ENCODE measurements at places on chromosomes 11 and 22.

- no peak for DNase-seq
These were observed 181.2 kb downstream of the CSNK2A3 start for GRCh38 chr11:11171854-11172253.

DNA sequence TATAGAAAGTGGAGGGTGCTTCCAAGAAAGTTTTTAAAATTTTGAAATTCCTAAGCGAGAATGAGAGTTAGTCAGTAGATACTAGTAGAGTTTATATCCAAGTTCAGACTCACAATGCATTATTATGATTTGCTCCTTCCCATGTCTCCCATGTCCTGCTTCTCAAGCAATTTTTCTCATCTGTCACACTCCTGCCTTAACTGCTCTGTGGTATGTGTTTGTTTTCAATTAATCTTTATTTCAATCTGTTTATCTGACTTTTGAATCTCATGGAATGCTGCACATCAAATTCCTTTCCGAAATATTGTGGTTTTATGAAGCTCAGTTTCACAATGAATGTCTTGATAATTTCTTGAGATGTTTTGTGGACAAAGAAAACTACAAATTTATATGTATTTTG is 18.1 kb downstream of the THY1 start:
- DNase-seq, result no peak

GRCh38 chr11:10044618-10045017 is 249.4 kb downstream of the SBF2 start:
- no peak for DNase-seq

- DNase-seq, result no peak
These were observed 17.5 kb downstream of the CASP5 start for GRCh38 chr11:105005451-105005845.

- no peak for DNase-seq
These were observed 21.4 kb upstream of the ACRV1 start for GRCh38 chr11:125701858-125702621.

GRCh38 chr22:31881200-31881599 is 63.1 kb upstream of the YWHAH start:
- no peak for DNase-seq

DNA sequence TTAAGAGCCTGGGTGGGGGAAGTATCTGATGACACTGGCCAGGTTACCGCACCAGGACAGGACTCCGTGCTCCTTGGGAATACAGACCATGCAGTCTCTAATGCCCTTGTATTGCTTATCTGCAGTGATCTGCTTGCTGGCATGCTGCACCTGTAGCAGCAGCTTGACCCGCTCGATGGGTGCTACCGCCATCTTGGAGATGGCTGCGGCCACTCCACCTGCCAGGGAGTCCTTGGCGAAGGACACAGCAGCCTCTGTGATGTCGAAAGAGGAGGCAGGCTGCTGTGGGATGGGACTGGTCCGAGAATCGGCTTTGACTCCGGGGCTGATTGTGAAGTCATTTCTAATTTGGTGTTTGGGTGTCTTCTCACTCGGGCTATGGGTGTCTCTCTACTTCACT is 3.1 kb downstream of the WBP2NL start:
- no peak for DNase-seq

DNA sequence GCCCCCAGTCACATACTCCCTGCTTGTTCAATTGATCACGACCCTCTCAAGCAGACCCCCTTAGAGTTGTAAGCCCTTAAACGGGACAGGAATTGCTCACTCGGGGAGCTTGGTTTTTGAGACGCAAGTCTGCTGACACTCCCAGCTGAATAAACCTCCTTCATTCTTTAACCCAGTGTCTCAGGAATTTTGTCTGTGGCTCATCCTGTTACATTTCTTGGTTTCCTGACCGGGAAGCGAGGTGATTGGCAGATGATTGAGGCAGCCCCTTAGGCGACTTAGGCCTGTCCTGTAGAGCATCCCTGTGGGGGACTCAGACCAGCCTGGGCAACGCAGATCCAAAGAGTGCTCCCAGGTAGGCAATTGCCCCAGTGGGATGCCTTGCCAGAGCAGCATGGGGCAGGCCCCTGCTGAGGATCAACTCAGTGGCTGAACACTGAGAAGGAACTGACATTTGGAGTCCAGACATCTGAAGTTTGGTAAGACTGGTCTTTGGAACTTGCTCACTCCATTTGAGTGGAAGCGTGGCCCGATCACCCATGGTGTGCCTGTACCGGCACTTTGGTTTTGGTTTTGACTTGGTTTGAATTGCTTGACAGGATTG is 51.5 kb downstream of the NEU3 start:
- no peak for DNase-seq

DNA sequence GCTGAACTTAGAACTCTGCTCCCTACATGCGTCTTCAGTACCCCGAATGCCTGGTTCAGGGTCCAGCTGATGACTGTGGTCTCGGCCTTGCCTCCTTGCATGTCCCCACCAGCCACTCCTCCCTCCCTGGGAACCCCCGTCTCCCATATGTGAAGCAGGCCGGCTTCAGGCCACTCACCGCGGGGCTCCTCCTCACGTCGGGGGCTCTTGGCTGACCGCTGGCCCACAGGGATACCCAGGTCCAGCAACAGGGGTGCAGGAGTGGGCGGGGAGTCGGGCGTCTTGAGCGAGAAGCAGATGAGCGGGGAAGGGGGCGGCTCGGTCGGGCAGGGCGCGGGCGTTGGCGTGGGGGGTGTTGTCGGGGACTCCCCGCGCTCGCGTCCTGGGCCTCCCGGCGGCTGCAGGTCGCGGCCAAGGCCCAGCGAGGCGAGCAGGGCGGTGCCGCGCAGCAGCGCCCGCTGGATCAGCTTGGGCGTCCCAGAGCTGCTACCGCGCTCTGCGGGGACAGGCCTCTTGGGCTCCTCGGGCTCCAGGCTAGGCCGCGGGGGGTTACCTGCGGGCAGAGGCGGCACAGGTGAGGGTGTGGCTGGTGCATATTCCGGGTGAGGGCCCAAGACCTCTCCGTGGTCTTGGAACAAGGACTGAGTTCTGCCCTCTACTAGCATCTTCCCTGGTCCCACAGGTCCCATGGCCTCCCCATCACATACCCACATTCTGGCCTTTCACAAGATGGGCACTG is 3.8 kb upstream of the KCNK7 start:
- DNase-seq, result no peak

GRCh38 chr22:42000466-42000865 is 1.9 kb downstream of the WBP2NL start:
- DNase-seq, result no peak

- no peak for DNase-seq
These were observed 12.8 kb downstream of the CTSC start for GRCh38 chr11:88324562-88325345.

DNA sequence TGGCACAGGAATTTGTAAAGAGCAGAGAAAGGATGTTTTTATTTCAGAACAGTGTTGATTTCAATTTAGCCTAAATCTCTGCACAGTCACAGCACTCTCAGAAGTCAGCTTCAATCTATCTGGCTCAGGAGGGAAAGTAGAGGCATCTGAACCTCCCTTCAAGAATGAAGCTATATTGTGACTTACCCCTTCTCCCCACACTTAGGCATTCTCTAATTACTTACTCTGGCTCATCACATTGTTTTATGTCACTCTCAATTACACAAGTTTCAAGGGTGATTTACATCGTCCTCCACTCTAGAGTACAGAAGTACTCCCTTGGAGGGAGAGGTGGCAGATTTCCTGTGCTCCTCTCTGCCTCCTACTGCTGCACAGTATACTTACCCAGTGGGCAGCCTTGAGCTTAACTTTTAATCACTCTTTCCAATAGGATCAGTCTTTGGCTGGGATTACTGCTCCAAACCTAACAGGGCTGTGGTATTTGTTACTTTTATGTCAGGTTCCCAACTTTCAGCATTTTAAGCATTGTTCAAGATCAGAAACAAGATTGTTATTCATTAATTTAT is 211.4 kb downstream of the AASDHPPT start:
- DNase-seq, result no peak

DNA sequence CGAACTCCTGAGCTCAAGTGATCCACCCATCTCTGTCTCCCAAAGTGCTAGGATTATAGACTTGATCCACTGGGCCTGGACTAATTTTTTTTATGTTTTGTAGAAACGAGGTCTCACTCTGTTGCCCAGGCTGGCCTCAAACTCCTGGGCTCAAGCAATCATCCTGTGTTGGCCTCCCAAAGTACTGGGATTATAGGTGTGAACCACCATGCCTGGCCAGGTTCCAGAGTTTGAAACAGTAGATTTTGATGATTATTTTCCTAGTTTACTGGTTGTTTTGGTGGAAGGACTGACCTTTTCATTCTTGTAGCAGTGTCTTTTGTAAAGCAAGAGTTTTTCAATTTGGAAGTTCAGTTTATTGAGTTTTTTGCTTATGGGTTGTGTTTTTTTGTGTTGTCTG is 15.0 kb downstream of the CABIN1 start:
- no peak for DNase-seq

- DNase-seq, result no peak
These were observed 27.2 kb upstream of the PARVB start for GRCh38 chr22:43996981-43997265.

DNA sequence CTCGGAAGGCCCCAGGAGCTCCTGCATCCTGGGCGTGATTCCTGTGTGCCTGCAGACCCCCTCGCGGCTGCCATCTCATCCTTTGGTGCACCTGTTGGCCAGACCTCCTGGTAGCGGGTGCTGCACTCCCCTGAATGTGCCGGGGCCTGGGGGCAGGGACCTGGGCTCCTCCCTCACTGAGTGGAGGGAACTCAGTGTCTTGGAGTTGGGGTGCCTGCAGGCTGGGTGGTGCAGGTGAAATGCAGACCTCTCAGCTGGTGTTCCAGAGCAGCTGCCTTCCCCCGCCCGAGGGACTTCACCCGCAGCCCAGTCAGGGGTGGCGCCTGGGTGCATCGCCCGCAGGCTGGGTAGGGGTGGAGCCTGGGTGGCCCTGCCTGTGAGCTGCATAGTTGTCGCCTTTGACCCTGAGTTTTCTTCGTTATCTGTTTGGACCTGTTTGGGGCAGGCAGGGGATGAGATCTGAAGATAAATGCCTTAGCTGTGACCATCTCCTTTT is 31.4 kb downstream of the LRP5 start:
- no peak for DNase-seq

- DNase-seq, result no peak
These were observed 91.6 kb upstream of the SLC22A12 start for GRCh38 chr11:64499261-64500004.

DNA sequence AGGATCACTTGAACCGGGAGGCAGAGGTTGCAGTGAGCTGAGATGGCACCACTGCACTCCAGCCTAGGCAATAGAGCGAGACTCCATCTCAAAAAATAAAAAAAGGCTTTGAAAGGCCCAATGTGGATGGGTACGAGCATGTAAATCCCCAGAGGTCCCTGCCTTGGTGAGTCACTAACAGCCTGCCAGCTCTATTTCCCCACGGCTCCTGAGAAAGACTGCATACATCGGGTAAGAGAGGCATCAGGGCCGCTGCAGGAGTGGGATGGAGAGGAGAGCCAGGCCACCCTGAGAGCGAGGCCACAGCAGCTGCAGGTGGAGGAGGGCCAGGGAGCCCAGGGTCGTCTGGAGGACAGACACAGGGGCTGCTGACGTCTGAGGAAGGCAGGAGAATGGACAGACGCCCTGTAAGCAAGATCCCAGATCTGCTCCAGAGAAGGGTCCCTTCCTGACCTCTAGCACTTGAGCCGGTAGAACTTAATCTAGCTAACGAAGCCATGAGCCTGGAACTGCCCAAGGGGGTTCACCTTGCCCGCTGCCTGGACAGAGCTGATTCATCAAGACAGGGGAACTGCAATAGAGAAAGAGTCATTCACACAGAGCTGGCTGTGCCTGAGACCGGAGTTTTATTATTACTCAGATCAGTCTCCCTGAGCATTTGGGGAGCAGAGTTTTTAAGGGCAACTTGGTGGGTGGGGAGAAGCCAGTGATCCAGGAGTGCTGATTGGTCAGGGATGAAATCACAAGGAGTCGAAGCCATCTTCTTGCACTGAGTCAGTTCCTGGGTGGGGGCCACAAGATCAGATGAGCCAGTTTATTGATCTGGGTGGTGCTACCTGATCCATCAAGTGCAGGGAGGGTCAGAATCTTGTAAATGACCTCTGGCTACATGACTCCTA is 5.1 kb upstream of the KRTAP5-9 start:
- DNase-seq, result no peak

GRCh38 chr22:29948385-29948769 is 65.4 kb downstream of the MTMR3 start:
- no peak for DNase-seq

DNA sequence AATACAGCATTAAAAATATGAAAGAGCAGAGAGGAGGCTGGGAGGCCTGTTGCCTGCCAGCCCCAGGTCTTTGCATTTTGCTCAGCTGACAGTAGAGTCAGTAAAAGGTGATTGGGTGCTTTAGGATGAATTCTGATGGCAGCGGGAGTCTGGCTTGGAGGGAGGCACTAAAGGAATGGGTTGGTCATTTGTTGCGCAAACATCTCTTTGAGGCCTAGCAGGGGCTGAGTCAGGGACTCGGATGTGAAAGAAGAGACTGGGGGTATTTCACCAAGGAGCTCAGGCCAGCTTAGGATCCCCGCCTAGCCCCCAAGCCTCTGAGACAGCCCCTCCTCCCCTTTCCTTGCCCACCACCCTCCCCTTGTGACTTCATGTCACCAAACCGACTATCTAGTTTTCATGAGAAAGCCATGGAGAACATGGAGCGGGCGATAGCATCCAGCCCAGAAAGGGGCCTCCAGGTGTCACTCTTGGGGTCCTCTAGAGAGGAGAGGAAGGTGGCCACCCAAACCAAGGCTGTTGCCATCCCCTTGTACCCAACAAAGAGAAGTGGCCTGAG is 9.7 kb downstream of the DGKZ start:
- no peak for DNase-seq

- no peak for DNase-seq
These were observed 2.6 kb upstream of the KMT5B start for GRCh38 chr11:68215524-68216170.

DNA sequence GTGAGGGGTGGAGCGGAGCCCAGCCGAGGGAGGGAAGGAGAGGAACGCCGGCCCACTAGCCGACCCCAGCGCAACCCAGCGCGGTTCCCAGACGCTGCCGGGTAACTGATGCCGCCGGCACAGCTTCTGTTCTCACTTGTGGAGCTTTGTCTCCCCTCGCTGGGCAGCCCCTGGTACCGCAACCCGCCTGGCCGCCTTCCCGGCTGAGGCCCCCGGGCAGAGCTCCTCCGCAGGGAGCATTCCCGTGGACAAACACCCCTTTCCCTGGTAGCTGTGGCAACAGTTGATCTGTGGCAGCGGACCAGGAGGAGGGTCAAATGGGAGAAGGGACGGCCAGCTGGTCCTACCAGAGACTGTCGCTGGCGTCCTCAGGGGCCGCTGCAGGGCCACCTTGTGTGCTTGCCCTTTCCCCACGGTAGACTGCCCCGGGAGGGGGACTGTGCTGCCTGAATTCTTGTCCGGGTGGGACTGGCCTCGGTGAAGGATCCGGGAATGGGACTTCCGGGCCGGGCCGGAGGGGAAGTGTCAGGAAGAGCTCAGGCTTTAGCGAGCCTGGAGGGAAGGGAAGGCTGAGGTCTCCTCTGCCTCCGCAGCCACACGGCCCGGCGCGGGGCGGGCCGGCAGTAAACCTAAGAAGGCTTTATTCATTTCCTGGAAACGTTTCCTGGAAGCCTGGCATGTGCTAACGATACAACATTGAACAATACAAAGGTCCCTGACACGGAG is 468.0 kb downstream of the OPCML start:
- peak; percentile 17 for DNase-seq

GRCh38 chr22:49598338-49598737 is 229.3 kb downstream of the BRD1 start:
- DNase-seq, result no peak

GRCh38 chr11:13276832-13277767 is 490 bp upstream of the BMAL1 start:
- peak; percentile 95 for DNase-seq

- peak; percentile 86 for DNase-seq
These were observed at the start of gene APOL6 for GRCh38 chr22:35648066-35649025. APOL6 (plus strand) TSS chr22:35648446; CDS start chr22:35656426, 7,980 bp downstream.

GRCh38 chr22:46815132-46815531 is 52.7 kb downstream of the TBC1D22A start:
- DNase-seq, result no peak
